ENCODE measurements at places on chromosomes 12 and 14.

DNA sequence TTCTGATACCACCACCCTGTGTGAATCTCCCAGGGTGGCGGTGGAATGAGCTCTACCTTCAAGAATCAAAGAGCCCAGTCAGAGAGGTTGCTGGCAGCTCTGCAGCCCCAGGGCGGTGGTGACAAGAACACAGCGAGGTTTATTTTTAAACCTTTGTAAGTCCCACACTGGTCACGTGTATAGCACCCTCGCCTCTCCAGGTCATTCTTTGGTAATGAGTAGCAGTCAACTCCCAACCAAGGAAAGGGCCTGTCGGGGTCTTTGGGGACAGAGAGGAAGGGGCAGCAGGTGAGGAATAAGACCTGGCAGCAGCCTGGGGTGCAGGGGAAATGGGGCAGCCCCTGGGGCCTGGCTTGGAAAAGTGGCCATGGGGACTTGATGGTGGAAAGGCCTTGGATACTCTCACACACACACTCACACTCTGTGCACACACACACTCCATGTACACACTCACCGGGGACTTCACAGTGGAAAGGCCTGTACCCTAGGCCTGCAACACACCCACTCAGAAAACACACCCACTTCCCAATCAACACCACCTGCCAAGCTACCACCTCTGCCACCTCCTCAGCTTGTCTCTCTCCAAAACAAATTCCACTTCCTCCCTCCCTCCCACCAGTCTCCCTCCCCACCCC lies 178.6 kb downstream of the DPF3 start:
- no peak for DNase-seq

DNA sequence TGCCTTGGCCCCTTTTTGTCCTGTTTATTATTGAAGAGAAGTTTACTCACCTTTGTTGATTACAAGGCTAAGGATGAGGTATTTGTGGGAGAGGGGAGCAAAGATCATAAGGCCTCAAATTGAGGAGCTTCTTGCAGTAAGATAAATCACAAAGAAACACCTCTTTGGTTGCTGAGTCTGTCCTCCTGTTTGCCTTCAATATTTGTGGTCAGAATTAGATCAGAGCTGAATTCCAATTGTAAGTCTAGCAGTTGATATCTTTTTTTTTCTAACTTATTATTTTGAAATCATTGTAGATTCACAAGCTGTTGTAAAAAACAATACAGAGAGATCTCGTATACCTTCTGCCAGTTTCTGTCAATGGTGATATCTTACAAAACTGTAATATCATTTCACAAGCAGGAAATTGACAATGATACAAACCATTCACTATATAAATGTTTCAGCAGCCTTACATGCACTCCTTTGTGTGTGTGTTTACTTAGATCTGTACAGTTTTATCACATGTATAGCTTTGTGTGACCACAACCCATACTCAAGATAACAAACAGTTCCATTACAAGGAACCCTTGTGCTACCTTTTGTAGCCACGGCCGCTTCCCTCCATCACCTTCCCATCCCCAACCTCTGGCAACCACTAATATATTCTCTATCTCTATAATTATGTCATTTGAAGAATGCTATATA lies 97.4 kb downstream of the KICS2 start:
- no peak for DNase-seq

- DNase-seq, result no peak
Measured at GRCh38 chr14:57960946-57961785, 95.3 kb upstream of the SLC35F4 start.

- no peak for DNase-seq
Measured at GRCh38 chr12:46210873-46211439, 57.9 kb downstream of the SLC38A1 start.

DNA sequence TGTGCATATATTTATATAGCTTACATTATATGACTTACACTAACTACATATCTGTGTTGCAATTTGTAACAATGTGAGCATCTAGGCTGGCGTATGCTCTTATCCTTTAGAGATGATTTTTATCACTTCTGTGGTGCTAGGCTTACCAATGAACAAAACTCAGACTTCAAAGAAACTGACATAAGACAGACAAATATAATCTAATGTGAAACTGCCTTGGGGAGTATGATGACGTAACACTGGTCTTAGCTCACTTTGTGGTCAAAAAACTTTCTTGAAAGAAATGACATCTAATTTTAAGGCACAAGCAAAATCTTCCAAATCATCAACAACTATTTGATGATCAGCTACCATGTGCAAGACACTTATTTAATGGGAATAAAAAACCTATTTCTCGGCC lies 50.0 kb downstream of the SOX5 start:
- DNase-seq, result no peak

All from activated CD4-positive, alpha-beta T cell treated with anti-CD3 and anti-CD28 coated beads, Interleukin-2, amount 10 ng/mL, durations not matched to agents 7 days and 5 days (primary cell).